Prostate gland (tissue), 2 donors: ENCODE measurements at places on chromosomes 6 and 20.
A peak's percentile ranks its signal among the peaks of the same experiment; 100 is the strongest.

GRCh38 chr6:18207949-18208348 is 52.7 kb downstream of the KDM1B start:
- no peaks in the 10 kb centered on the region for H3K4me1 ChIP-seq
- H3K4me3 ChIP-seq, result no peak overlapping the region
- no peak for DNase-seq
- H3K27me3 ChIP-seq, result no peaks in the 10 kb centered on the region
- H3K36me3 ChIP-seq, result no peaks in the 10 kb centered on the region

GRCh38 chr6:121187200-121187832 is 147.0 kb downstream of the TBC1D32 start:
- H3K4me1 ChIP-seq, result no peaks in the 10 kb centered on the region
- DNase-seq, result no peak
- no peaks in the 10 kb centered on the region for H3K36me3 ChIP-seq
- H3K27ac ChIP-seq, result no peak overlapping the region

- no peaks in the 10 kb centered on the region for H3K4me1 ChIP-seq
- no peak overlapping the region for H3K4me3 ChIP-seq
- no peaks in the 10 kb centered on the region for H3K36me3 ChIP-seq
- H3K27ac ChIP-seq, result no peak overlapping the region
- no peak for DNase-seq
These were observed 61.2 kb upstream of the HBS1L start for GRCh38 chr6:135115834-135116233.

- no peak for DNase-seq
- H3K27me3 ChIP-seq, result no peaks in the 10 kb centered on the region
- no peaks in the 10 kb centered on the region for H3K4me1 ChIP-seq
- H3K36me3 ChIP-seq, result no peaks in the 10 kb centered on the region
These were observed 150.5 kb upstream of the PTPN1 start for GRCh38 chr20:50359607-50360217.

DNA sequence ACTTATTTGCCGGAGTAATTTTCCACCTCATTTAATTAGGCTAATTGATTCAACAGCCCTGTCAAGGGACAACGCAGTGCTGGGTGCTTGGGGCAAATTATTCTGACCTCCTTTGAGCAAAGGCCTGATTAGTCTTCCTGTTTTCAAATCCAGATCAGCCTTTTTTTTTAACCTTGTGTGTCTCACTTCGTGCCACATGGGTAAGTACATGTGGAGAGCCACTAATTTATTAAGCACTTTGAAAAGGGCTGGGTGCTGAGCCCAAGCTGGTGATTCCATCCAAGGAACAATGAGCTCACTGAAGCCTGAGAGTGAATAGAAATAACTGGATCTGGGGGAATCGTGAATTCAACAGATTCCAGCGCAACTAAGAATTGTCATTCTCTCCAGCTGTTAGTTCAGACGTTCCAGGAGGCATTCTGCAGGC is 229.3 kb downstream of the CLIC5 start:
- no peak for DNase-seq
- no peaks in the 10 kb centered on the region for H3K4me1 ChIP-seq
- no peaks in the 10 kb centered on the region for H3K36me3 ChIP-seq
- no peak overlapping the region for H3K4me3 ChIP-seq

GRCh38 chr6:135902756-135903331 is 51.3 kb downstream of the PDE7B start:
- H3K27ac ChIP-seq, result no peak overlapping the region
- H3K27me3 ChIP-seq, result no peaks in the 10 kb centered on the region
- no peak overlapping the region for H3K4me3 ChIP-seq
- H3K4me1 ChIP-seq, result no peaks in the 10 kb centered on the region
- no peaks in the 10 kb centered on the region for H3K36me3 ChIP-seq
- DNase-seq, result no peak

DNA sequence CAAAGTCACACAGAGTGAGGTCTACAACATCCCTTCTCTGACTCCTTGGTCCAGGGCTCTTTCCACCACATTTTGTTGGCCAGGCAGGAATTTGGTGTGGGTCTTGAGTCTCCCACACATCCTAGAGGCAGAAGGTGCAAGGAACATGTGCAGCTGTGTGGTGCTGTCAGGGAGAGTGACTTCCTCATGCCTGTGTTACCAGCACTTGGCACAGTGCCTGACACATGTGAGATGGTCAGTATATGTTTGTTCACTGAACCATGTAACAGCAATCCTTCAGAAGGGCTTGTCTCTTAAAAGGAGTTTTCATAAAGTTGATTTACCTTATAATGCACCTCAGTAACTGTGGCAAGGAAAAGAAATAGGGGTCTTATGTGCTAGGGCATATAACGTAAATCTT is 168.5 kb downstream of the CDC5L start:
- no peaks in the 10 kb centered on the region for H3K36me3 ChIP-seq
- no peaks in the 10 kb centered on the region for H3K27me3 ChIP-seq
- H3K4me1 ChIP-seq, result peaks cover 21% of the 10 kb centered on the region
- H3K4me3 ChIP-seq, result no peak overlapping the region
- no peak overlapping the region for H3K27ac ChIP-seq

GRCh38 chr20:31566658-31567379 is 38.3 kb upstream of the ID1 start:
- no peaks in the 10 kb centered on the region for H3K27me3 ChIP-seq
- no peak for DNase-seq
- H3K4me3 ChIP-seq, result no peak overlapping the region
- H3K36me3 ChIP-seq, result peaks cover 4% of the 10 kb centered on the region

DNA sequence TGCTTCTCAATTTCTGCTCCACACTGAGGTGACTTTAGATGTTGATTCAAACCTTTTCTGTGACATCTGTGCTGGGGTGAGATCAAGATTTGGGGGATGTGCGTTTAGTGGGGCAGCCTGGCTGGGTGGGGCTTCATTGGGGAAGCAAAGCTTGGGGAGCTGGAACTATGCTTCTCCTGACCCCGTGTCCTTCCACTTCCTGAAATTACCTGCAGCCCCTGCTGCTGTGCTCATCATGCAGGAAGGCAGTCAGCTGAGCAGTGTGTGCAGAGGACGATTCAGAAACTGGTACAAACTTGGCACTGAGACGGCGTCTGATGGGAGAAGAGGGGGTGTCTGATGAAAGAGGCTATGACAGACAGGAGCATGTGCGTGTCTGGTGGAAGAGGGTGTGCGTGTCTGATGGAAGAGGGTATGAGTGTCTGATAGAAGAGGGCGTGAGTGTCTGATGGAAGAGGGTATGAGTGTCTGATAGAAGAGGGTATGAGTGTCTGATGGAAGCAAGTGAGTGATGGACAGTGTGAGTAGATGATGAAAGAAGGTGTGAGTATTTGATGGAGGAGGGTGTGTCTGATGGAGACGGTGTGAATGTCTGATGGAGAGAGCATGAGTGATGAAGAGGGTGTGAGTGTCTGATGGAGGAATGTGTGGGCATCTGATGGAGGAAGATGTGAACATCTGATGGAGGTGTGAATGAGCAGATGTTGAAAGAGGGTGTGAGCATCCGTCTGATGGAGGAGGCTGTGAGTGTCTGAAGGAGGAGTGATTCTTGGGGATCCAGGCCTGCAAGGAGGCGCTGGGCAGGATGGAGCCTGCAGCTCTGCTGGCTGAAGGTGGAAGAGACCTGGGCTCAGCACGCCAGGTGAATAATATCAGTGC is 103.4 kb downstream of the SYCP2 start:
- no peak overlapping the region for H3K4me3 ChIP-seq
- no peaks in the 10 kb centered on the region for H3K27me3 ChIP-seq
- no peaks in the 10 kb centered on the region for H3K4me1 ChIP-seq
- DNase-seq, result no peak
- no peaks in the 10 kb centered on the region for H3K36me3 ChIP-seq

- H3K4me1 ChIP-seq, result no peaks in the 10 kb centered on the region
- no peak overlapping the region for H3K27ac ChIP-seq
- no peak overlapping the region for H3K4me3 ChIP-seq
- no peak for DNase-seq
- H3K27me3 ChIP-seq, result no peaks in the 10 kb centered on the region
These were observed 121.1 kb downstream of the GMDS start for GRCh38 chr6:2124260-2124709.

- H3K4me1 ChIP-seq, result no peaks in the 10 kb centered on the region
- no peak for DNase-seq
- H3K27me3 ChIP-seq, result no peaks in the 10 kb centered on the region
- H3K4me3 ChIP-seq, result no peak overlapping the region
- H3K27ac ChIP-seq, result no peak overlapping the region
- no peaks in the 10 kb centered on the region for H3K36me3 ChIP-seq
These were observed 344.6 kb upstream of the GJE1 start for GRCh38 chr6:141788096-141788495.

DNA sequence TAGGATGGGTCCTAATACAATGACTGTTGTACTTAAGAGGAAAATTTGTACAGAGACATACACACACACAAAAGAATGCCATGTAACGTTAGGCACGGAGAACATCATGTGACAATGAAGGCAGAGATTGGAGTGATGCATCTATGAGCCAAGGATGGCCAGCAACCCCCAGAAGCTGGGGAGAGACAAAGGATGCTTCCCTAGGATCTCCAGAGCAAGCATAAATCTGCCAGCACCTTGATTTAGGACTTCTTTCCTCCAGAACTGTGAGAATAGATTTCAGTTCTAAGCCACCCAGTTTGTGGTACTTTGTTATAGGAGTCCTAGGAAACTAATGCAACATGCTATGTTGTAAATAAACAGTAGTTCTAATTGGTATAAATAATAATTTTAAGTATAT is 25.0 kb downstream of the EYA4 start:
- no peak for DNase-seq
- H3K36me3 ChIP-seq, result no peaks in the 10 kb centered on the region
- no peaks in the 10 kb centered on the region for H3K27me3 ChIP-seq
- no peak overlapping the region for H3K4me3 ChIP-seq
- no peak overlapping the region for H3K27ac ChIP-seq

DNA sequence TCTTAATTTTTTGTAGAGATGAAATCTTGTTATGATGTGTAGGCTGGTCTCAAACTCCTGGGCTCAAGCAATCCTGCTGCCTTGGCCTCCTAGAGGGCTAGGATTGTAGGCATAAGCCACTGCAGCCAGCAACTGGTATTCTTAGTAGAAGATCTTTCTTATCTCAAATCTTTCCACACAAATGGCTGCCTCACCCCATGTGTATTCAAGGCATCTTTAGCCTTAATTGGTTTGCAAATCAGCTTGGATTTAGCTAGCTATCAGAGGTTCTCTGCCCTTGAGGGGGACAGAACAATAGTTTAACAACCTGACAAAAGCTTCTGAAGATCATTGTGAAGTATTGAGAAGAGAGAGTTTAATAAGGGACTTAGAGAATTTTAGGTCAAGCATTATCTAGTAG is 17.9 kb upstream of the ABRACL start:
- no peak overlapping the region for H3K4me3 ChIP-seq
- no peaks in the 10 kb centered on the region for H3K27me3 ChIP-seq
- DNase-seq, result no peak
- no peaks in the 10 kb centered on the region for H3K4me1 ChIP-seq
- no peak overlapping the region for H3K27ac ChIP-seq
- no peaks in the 10 kb centered on the region for H3K36me3 ChIP-seq

- no peaks in the 10 kb centered on the region for H3K27me3 ChIP-seq
- H3K36me3 ChIP-seq, result no peaks in the 10 kb centered on the region
- no peak overlapping the region for H3K27ac ChIP-seq
- no peaks in the 10 kb centered on the region for H3K4me1 ChIP-seq
- H3K4me3 ChIP-seq, result no peak overlapping the region
These were observed 585.3 kb upstream of the BTBD3 start for GRCh38 chr20:11332381-11332780.

GRCh38 chr20:50957798-50958614 is at the start of gene DPM1:
Gene DPM1 (minus strand): TSS chr20:50958532. CDS start chr20:50958523, 9 bp downstream.
- H3K4me1 ChIP-seq, result peaks cover 5% of the 10 kb centered on the region
- peak within 1 kb of the TSS; percentile 93 for H3K27ac ChIP-seq
- no peaks in the 10 kb centered on the region for H3K36me3 ChIP-seq
- H3K27me3 ChIP-seq, result no peaks in the 10 kb centered on the region
- H3K4me3 ChIP-seq, result peak within 1 kb of the TSS; percentile 71

DNA sequence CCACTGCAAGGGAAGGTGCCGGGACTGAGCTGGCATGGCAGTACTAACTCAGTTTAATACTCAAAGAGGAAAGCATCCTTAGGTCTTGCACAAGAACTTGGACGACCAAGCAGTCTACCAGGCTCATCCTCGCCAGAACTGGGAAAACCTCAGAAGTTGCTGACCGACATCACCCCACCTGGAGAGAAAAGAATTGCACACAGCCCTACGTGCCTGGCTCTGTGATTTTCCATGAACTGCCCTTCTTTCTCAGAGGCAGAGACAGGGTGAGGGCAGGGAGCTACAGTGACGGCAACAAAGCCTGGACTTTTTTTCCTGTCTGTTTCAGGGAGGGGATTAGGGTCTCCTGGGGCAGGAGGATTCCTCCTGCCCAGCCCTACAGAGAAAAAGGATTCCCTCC is 8.0 kb downstream of the JAG1 start:
- peak overlapping the region; percentile 68 for H3K27ac ChIP-seq
- no peaks in the 10 kb centered on the region for H3K36me3 ChIP-seq
- H3K4me3 ChIP-seq, result no peak overlapping the region
- DNase-seq, result peak; percentile 81
- peaks cover 35% of the 10 kb centered on the region for H3K4me1 ChIP-seq

DNA sequence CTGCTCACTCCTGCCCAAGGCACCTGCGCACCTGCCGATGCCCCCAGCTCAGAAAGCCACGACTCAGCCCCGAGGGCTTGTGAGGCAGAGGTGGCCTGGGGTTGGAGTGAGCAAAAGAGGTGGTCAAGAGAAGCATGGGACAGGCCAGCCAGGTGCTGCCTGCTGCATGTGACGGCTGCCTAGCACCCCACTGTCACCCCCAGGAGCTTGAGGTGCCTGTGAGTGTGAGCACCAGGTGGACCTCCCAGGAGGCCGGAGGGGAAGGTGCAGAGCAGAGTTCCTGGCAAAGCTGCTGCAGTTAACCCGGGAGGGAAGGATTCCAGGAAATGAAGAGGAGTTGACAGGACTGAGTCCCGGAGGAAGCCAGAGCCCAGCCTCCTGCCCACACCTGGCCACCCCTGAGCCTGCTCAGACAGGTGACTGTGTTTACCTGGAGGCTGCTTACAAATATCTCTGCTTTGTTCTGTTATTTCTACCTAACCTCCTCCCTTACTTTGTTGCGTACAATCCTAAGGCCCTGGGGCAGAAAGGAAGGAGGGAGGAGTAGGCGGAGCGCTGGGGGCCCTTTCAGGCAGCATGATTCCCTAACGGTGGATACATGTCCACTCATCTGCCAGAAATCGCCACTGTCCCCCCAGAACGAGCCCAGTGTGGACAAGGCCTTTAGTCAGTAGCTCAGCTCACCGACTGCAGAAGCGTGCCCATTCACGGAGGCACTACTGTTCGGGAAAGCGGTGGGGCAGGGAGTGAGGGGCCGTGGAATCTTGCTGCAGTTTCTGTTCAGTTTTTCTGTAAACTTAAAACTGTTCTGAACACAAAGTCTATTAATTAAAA is 87.5 kb upstream of the MPC1 start:
- no peaks in the 10 kb centered on the region for H3K27me3 ChIP-seq
- no peak overlapping the region for H3K27ac ChIP-seq
- no peaks in the 10 kb centered on the region for H3K36me3 ChIP-seq
- peak; percentile 35 for DNase-seq
- H3K4me1 ChIP-seq, result no peaks in the 10 kb centered on the region

DNA sequence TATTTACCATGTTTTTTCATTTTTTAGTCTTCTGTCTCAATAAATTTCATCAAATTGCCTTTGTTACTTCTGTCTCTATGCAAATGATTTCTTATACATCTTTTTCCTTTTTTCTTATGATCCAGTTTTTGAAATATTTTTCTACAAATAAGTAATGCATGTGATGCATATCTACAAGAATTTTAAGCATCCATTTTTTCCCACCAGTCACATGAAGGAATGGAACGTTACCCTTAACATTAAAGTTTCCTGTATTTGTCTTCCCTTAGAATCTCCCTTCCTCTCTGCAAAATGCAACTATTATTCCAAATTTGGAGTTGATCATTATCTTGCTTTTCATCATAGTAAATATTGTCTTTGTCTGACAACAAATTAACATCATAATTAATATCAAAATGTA is 35.5 kb downstream of the PSMB9 start:
- H3K27me3 ChIP-seq, result no peaks in the 10 kb centered on the region
- H3K4me3 ChIP-seq, result no peak overlapping the region
- H3K36me3 ChIP-seq, result no peaks in the 10 kb centered on the region
- no peak for DNase-seq
